Psoas muscle (tissue), 8 donors: ENCODE measurements at places on chromosomes 6 and 20. TPM values are rescaled to one million over a fixed set of nuclear protein-coding genes. Genes with fewer than 3 reads are reported as not detected.

Gene FOXC1
- total RNA-seq = 2.2 TPM

Gene ASIP
- total RNA-seq = not detected

DNA sequence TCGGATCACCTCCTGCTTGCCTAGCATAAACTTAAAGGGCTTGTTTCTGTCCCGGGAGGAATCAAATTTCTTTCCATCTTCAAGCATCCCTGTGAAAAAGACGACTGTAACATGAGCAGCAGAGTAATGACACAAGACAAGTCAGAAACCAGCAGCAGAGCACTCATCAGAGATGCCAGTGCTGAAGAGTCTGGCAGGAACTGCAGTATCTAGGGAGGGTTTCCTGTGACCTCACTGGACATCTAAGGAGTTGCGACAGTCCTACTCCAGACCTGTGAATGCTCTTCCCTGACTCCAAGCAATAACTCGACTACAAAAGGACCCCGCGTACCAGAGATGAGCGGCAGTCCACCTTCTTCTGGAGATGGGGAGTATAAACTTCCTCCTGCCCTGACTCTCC is 17.3 kb downstream of the FKBP1A start:
- no peak for DNase-seq

DNA sequence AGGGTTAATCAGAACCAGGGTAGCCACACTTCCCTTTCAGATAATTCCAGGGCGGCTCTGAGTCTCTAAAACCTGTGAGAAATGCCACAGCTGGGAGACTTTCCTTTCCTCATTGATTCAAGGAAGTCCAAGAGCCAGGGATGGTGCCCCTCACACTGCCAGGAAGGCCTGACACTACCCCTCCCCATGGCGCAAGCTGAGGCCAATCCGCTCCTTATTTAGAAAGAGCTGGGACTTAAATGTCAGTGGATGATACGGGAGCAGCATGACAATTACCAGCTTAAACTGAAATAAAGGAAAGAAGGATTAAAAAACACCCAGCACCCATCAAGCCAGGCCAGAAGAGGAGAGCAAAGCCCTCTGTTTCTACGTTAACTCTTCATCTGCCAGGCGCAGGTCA is 244.4 kb downstream of the LRFN2 start:
- no peak for DNase-seq

Gene OXT
- total RNA-seq = not detected

GRCh38 chr6:157488058-157488457 is 107.1 kb downstream of the ZDHHC14 start:
- DNase-seq = no peak

DNA sequence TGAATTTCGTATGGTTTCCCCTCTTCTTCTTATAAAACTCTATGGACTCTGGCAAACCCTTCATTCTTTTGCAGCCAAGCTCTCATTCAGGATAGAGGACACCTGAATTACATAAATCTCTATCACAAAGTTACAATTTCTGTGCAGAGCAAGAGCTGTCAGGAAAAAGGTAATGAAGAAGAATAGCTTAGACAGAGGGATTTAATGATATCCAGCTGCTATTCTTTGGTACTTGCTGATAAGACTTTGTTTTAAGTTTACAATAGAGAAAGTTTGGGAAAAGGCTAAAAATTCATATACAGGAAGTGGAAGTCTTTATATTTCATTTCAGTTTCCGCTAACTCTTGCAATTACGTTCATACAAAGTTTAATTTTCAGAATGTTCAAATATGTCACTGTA is 227.0 kb downstream of the FOXC1 start:
- DNase-seq = no peak

- DNase-seq = no peak
These were observed 42.9 kb upstream of the FABP7 start for GRCh38 chr6:122736616-122737015.

DNA sequence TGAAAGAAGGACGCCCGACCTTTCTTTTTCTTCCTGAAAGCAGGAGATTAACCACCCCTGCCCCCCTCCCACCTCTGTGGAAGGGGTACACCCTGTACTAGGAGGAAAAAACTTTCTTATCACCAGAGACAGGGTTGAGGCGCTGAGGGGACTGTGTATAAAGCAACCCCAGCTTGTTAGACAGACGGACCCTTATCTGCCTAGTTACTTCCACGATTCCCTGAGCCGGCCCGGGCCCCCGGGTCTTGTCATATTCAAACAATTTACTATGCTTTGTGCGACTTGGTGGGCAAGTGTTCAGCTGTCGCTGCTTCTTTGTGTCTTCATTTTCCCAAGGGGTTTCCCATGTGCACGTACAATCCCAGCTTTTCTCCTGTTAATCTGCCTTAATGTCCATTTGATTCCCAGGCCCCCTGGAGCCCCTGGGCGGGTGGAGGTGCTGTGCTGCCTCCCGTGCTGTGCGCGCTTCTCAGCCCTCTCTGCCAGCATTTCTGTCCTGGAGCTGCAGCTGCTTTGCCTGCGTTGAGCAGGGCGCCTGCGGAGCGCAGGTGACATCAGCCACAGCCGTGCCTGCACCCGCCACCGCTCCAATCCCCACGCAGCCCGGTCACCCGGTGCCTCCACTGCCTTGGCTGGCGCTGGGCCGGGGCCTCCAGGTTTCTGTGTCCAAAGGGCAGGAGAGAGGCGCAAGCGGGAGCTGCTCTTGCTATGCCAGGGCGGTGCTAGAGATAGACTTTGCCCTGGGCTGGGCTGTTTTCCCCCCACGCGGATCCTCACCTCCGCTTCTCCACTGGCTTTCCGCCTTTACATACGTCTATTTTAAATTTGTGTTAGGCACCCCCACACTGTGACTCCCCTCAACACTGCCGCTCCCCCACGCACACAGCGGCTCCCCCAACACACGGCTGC is 96.2 kb downstream of the TTLL2 start:
- no peak for DNase-seq

Gene CALHM6
- total RNA-seq = 0.50 TPM

DNA sequence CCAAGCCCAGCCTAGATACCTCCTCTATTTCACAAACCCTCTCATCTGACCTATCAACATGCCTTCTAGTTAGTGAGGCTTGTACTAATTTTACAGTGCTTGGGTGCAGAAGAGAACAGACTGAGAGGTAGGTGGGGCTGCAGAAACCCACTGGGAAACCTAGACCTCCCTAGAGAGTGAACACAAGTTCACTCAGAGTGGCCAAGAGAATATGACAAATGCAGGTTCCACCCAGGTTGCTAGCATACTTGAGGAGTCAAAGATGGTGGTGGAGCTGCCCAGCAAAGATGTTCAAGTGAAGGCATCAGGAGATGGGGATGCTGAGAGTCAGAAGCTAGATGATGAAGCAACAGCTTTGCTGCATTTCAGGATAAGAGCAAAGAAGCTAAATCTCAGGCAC is 337.0 kb downstream of the PTPRT start:
- no peak for DNase-seq

GRCh38 chr6:40395066-40395697 is 192.0 kb downstream of the LRFN2 start:
- peak; percentile 88 for DNase-seq

DNA sequence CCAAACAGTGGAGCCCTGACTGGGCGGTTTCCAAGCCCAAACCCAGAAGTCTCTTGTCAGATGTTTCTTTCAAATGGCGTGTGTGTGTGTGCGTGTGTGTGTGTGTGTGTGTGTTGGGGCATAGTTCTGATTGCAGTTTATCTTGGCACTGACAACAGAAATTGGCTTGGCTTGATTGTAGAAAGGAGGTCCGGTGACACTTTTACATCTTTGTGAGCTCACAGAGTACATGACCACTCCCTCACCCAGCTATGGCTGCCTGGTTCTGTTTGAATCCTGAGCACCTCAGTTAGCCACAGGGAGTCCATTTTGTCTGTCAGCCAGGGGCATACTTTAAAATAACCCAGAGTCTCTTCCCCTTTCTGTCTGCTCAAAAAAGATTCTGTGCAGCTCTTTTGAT is 276.3 kb downstream of the CD83 start:
- no peak for DNase-seq

Gene PARD6B
- total RNA-seq = 0.64 TPM

Gene DEFB124
- not detected for total RNA-seq

DNA sequence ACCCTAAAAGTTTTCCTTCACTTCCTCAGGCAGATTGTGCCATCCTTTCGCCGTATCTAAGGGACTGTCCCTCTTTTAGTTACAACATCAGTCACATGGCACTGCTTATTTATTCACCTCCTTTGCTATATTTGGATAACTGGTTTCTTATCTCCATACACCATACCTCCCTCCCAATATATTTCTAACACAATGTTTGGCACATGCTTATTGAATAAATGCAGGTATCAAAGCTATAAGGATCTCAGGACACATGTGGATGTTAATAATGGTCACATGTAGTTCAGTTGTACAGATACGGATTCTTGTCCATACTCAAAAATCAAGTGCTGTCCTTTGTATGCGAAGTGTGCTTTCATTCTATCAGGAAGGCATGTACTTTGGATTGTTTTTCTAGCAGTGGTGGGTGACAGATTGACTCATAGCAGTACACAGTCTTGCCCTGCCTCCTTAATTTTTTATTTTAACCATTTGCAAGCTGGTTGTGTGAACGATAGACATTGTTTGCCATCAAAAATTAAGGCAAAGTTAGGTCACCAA is 407.1 kb upstream of the RUNX2 start:
- DNase-seq = no peak

GRCh38 chr6:158158123-158158522 is 9.9 kb downstream of the SERAC1 start:
- no peak for DNase-seq

DNA sequence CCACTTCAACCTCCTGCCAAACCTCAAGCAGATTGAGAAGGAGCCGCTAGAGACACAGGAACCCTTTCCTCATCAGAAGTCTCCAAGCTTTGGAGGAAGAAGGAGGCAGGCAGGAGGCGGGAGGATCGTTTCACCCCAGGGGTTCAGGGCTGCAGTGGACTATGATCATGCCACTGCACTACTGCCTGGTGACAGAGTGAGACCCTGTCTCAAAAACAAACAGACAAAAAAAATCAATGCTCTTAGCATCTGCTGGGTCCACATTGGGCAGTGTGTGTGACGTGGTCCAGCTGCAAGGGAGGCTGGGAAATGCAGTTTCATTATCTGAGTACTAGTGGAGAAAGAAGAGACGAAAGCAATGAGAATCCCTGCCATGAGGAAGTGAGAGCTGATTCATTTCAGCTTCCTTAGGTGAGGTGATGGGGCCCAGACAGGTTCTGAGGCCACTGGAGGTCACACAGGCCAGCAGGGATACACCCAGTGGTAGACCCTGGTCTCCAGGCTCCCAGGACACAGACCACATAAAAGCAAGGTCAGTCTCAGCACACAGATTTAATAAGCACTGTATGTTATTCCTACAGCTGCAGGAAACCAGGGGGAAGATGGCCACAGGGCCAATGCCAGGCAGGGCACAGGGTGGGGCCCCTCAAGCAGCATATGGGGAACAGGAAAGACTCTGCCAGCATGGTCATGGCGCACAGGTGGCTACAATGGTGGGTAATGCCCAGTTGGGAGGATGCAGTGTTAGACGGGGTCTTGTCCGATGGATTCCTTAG is 4.3 kb downstream of the GFRA4 start:
- no peak for DNase-seq

DNA sequence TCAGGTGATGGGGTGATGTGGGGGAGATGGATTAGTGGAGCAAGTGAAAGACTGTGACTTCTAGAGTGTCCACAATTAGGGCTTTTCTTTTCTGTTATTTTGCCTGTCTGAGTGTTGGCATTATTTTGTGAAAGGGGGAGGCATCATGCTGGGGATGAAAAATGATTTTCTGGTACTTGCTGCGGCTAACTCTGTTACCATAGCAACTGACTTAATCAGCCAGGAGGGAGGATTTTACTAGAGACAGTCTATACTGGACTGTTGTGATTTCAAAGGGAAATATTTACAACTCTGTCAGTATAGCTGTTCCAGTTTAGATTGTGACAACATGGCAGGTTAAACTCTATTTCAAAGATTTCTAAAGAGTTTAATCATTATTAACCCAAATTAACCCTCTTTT is 30.4 kb upstream of the MRAP2 start:
- no peak for DNase-seq

DNA sequence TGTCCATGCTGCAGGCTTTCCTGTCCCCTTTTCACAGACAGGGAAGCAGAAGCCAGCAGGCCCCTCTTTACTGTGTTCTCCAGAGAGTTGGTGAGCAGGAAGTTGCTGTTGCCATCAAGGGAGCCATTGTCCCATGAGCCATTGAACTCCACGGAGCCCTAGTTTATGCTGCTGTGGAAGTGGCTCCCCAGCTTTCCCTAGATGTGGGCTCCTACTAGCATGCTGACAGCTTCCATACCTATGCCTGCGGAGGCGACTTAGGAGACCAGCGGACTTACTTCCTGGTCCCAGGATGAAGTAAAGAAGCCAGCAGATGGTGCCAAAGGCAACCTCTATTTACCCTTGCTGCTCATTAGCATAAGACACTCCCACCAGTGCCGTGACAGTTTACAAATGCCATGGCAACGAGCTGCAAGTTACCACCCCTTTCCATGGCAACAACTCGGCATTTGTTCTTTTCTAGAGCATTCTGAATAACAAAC is 30.8 kb upstream of the FKBP1A start:
- no peak for DNase-seq

Gene BEND6
- total RNA-seq = 0.30 TPM

- DNase-seq = no peak
These were observed 435.3 kb downstream of the CDKAL1 start for GRCh38 chr6:20969551-20969950.

DNA sequence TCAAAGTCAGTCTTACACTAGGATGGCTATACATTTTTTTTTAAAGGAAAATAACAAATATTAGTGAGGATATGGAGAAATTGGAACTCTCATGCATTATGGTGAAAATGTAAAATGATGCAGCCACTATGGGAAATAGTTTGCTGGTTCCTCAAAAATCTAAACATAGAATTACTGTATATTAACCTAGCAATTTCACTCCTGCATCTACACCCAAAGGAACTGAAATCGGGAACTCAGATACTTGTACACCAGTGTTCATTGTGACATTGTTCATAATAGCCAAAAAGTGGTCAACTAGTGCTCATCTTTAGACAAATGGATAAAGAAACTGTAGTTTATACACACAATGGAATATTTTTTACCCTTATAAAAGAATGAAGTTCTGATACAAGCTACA is 110.7 kb downstream of the UTRN start:
- no peak for DNase-seq

DNA sequence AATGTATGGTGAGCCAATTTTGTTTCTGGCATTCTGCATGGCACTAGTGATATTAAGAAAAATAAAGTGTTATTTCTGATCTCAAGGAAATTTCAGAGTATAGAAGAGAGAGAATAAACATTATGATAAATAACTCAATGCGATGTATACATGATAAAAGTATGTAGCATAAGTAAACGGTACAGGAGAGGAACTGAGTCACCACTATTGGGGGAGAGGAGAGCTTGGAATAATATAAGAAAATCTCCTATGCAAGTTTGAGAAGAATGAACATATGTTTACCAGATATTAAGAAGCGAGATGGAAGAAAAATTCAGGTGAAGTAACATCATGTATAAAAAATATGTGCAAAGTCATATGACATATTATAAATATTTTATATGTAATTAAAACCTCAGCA is 1230.3 kb upstream of the CITED2 start:
- no peak for DNase-seq
